ENCODE measurements at places on chromosomes 4 and X. TPM values are rescaled to one million over a fixed set of nuclear protein-coding genes. Genes with fewer than 3 reads are reported as not detected.

DNA sequence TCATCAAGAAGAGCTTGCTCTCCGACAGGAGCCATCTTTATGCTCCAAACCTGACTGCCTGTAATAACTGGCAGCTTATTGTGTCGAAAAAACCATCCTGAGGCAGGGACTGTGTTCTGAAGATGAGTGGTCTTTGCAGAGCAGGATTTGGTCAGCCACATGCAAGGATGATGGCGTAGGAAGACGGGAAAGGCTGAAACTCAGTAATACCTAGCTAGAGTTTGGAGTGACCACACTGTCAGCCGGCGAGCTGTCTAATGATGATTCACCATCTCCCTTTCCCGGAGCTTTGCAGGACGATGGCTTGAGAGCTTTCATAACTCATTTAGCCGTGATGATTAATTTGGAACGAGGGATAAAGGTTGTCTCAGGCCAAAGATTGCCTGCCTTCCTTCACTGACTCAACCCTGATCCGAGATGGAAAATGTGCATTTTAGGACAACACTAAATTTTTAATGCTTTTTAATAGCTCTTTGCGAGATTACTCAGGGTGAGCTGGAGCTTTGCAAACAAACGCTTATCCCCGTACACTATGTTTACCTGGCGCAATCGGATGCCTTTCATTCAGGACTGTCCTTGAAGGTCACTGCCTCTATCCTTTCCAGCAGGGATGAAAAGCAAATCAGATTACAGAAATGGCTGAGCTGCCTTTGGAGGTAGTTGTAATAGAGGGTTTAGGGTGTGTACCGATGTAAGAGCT is 288.5 kb downstream of the ASMT start:
- no peak overlapping the region for H3K27ac ChIP-seq
- no peaks in the 10 kb centered on the region for H3K36me3 ChIP-seq
- H3K4me1 ChIP-seq = no peaks in the 10 kb centered on the region
- no peak for DNase-seq
- no peak overlapping the region for H3K4me3 ChIP-seq
- no peaks in the 10 kb centered on the region for H3K27me3 ChIP-seq

GRCh38 chrX:68416592-68416991 is 16.7 kb downstream of the OPHN1 start:
- H3K4me1 ChIP-seq = peaks cover 71% of the 10 kb centered on the region
- H3K27ac ChIP-seq = no peak overlapping the region
- H3K27me3 ChIP-seq = no peaks in the 10 kb centered on the region
- DNase-seq = no peak
- H3K36me3 ChIP-seq = no peaks in the 10 kb centered on the region

- H3K36me3 ChIP-seq = no peaks in the 10 kb centered on the region
- peak overlapping the region; percentile 97 for H3K27ac ChIP-seq
- H3K4me1 ChIP-seq = peaks cover 11% of the 10 kb centered on the region
- peak overlapping the region; percentile 73 for H3K4me3 ChIP-seq
These were observed 560 bp upstream of the TMSB4X start for GRCh38 chrX:12974305-12974795.

DNA sequence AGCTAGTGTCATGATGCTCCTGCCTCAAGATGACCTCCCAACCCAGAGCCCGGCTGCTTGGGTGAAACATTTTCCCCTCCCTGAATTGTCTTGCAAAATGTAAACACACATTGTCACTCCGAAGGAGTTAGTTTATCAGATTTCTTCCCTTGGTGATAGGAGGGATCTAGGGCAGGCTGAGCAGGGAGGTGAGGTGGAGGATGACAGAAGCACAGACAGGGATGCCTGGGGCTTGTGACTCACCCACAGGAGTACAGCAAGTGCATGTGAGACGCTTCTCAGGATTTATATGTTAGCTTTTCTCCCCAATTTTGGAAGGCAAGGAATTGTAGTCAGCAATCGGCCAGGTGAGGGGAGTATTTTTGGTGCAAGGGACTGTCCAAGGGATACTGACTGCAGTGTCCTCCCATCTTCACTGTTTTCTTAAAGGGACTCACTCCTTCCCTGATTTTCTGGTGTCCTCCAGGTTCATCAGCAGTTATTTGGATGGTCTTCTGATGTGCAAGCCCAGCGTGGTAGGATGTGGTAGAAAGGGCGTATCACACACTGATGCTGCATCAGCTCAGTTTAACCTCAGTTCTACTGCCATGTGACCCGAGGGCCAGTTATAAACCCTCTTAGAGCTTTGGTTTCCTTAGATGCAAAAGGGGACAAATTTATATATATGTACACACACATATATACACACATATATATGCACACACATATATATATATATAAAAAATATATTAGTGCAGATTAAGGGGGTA is 46.2 kb upstream of the IGFBP7 start:
- no peak overlapping the region for H3K4me3 ChIP-seq
- H3K36me3 ChIP-seq = no peaks in the 10 kb centered on the region
- H3K4me1 ChIP-seq = no peaks in the 10 kb centered on the region

Gene NKAP
- total RNA-seq = 5.2 TPM

DNA sequence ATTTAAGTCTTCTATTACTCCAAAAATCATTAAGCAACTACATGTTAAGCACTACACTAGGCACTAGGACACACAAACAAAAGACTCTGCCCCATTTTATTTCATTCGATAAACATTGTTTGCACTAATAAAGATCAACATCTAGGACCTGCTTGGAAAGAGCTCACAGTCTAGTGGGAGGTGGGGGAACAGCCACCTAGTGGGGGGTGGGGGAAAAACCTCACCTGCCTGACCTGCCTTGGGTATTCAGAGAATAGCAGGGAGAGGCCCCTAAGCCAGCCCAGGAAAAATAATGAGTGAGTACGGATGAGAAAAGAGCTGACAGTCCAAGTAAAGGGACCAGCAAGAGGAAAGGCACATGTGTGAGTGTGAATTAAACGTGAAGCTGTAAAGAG is 52.2 kb downstream of the PRDM5 start:
- no peaks in the 10 kb centered on the region for H3K27me3 ChIP-seq
- DNase-seq = no peak
- no peak overlapping the region for H3K4me3 ChIP-seq
- H3K4me1 ChIP-seq = peaks cover 8% of the 10 kb centered on the region

Gene GSX2
- total RNA-seq = 4.4 TPM

GRCh38 chr4:8272472-8273428 is 3.2 kb downstream of the HTRA3 start:
- H3K27ac ChIP-seq = no peak overlapping the region
- H3K27me3 ChIP-seq = no peaks in the 10 kb centered on the region
- H3K4me3 ChIP-seq = no peak overlapping the region
- no peaks in the 10 kb centered on the region for H3K36me3 ChIP-seq

- H3K4me1 ChIP-seq = no peaks in the 10 kb centered on the region
- H3K4me3 ChIP-seq = no peak overlapping the region
- H3K27ac ChIP-seq = no peak overlapping the region
- no peak for DNase-seq
These were observed 62.0 kb downstream of the ASMT start for GRCh38 chrX:1676866-1677265.

- H3K4me1 ChIP-seq = no peaks in the 10 kb centered on the region
- no peak for DNase-seq
- H3K27ac ChIP-seq = no peak overlapping the region
- H3K4me3 ChIP-seq = no peak overlapping the region
These were observed 167.3 kb downstream of the PJA1 start for GRCh38 chrX:68997911-68998310.

- no peak overlapping the region for H3K4me3 ChIP-seq
- no peaks in the 10 kb centered on the region for H3K4me1 ChIP-seq
- no peaks in the 10 kb centered on the region for H3K36me3 ChIP-seq
- no peaks in the 10 kb centered on the region for H3K27me3 ChIP-seq
- DNase-seq = no peak
- no peak overlapping the region for H3K27ac ChIP-seq
These were observed 189.1 kb upstream of the RBPJ start for GRCh38 chr4:26131711-26132110.

Gene PCSK1N
- total RNA-seq = 6.9 TPM

DNA sequence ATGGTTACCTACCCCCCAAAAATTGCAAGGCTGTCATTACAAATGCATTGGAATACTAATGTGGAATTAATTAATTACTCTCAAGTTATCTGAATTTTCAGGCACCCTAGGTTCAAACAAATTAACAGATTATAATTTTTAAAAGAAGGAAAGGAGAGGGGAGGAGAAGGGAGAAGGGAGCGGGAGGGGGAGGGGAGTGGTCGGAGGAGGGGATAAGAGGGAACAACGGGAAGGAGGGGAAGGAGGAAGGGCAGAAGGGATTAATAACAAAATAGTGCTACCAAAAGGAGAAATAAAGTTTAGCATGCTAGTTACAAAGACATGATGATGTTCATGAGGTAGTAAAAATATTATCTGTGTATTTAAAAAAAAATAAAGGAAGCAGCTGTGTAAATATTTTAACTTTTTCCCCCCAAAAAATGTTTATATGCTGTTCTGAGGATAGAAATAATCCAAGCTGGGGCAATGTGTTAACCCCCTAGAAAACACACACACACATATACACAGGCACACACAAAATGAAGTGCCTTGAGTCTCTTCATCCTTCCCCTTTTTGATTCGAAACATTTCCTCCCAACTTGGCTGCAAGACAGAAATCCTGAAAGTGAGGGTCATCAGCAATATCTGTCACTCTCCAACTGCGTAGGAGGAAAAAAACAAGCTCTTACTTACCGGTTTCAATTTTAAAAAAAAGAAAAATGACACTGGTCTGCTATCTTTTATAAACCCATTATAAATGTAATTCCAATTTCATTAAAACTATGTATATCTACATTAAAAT is 58.8 kb downstream of the PPP3CA start:
- no peaks in the 10 kb centered on the region for H3K36me3 ChIP-seq
- H3K27ac ChIP-seq = no peak overlapping the region
- H3K4me3 ChIP-seq = peak overlapping the region; percentile 17
- no peak for DNase-seq

DNA sequence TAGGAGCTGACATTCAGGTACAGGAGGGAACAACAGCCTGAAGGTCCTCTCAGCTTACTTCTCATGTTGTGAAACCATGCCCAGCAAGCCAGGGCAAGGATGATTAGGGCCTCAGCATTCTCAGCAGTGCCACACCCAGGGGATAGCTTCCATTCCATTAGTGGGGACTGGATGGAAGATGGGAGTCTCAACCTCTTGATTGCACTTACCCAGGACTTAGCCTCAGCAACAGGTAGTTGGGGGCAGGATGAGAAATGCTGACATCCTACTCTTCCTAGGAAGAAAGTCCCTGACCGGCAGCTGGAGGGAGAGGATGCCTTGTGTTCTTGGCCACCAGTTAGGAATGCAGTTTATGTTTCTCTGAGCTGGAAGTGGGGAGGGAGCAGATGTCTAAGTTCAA is 8.8 kb upstream of the BEX3 start:
- no peak for DNase-seq
- H3K4me1 ChIP-seq = no peaks in the 10 kb centered on the region
- H3K36me3 ChIP-seq = no peaks in the 10 kb centered on the region

DNA sequence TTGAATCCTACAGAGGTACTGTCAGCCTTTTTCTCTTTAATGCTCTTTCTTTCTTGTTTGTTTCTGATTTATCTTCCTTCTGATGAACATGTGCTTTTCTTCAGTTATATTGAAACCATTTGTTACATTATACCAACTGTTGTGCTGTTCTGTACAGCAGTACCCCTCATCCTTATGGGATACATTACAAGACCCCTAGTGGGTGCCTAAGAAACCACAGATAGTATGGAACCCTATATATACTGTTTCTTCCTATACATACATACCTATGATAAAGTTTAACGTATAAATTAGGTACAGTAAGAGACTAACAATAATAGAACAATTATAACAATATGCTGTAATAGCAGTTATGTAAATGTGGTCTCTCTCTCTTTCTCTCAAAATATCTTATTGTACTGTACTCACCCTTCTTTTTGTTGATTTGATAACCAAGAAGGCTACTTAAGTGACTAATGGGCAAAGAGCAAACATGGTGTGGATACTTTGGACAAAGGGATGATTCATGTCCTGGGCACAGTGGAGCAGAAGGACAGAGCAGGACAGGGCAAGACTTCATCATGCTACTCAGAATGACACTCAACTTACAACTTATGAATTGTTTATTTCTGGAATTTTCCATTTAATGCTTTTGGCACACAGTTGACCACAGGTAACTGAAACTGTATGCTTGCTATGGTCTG is 10.7 kb upstream of the YIPF7 start:
- no peak overlapping the region for H3K4me3 ChIP-seq
- no peaks in the 10 kb centered on the region for H3K36me3 ChIP-seq

Gene CT45A1
- not detected for total RNA-seq

Gene ITIH6
- not detected for total RNA-seq

GRCh38 chrX:45885931-45886330 is 659.3 kb downstream of the ZNF674 start:
- H3K4me1 ChIP-seq = no peaks in the 10 kb centered on the region
- no peak for DNase-seq
- no peaks in the 10 kb centered on the region for H3K36me3 ChIP-seq

All from tibial nerve (tissue), 4 donors.